ENCODE measurements at places on chromosomes 6 and 20.

GRCh38 chr20:53834062-53834442 lies 236.3 kb downstream of the BCAS1 start:
- no peak for DNase-seq

- DNase-seq, result no peak
Measured at GRCh38 chr6:72724545-72724944, 102.7 kb downstream of the KCNQ5 start.

- DNase-seq, result no peak
Measured at GRCh38 chr6:56899311-56899710, 55.6 kb upstream of the BEND6 start.

DNA sequence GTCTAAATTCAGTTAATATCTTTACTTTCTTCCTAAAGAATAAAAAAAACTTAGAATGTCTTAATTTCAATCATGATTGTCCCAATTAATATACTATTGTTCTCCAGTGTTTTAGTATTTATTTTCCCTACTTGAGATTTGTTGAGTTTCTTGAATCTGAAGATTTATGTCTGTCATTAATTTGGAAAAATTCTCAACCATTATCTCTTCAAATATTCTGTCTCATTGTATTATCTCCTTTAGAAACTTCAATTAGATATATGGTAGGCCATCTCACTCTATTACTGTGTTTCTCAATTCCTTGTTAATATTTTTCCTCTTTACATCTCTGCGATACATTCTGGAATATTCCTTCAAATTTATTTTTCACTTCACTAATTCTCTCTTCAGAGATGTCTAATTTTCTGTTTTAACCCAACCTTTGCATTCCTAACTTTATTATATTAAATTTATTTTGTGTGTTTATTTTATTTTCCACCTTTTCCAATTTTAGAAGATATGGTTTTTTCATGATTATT lies 268.6 kb downstream of the QKI start:
- no peak for DNase-seq

GRCh38 chr6:21024616-21025015 lies 490.4 kb downstream of the CDKAL1 start:
- DNase-seq, result no peak

- no peak for DNase-seq
Measured at GRCh38 chr6:144012534-144012933, 4.5 kb upstream of the PLAGL1 start.

GRCh38 chr20:45959956-45960630 lies 11.9 kb downstream of the ZNF335 start:
- DNase-seq, result no peak

DNA sequence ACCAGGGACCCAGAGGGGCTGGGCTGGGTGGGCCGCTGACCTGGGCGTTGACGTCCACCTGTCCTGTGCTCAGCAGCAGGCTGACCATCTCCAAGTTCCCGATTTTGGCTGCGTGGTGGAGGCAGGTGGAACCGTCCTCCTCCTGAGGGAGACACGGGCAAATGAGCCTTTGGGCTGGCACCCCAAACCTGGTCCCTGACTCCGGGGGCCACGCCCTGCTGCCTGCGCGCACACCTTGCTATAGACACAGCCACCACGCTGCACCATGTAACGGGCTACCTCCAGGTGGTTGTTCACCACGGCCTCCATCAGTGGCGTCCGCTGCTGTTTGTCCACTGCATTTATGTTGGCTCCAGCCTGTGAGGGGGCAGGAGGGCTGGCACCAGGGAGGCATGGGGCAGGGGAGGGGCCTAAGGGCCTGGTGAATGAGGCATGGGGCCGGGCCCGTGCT lies 7.8 kb upstream of the SLC44A4 start:
- no peak for DNase-seq

DNA sequence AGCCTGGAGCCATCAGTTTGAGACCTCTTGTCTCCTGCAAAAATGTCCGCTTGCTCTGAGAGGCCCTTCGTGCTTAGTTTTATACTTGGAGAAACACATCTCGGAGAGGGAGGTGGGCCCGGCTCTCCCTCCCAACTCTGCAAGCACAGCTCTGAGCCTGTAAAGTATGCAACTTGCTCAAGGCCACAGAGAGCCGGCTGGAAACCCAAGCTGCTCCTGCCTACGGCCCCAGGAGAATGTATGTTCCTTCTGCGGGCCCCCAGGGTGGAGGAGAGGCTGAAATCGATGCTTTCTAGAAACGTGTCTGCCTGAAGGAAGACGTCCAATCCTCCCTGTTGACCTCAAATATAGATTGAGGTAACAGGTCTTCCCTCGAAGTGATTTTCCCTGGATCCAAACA lies 205.4 kb downstream of the PREX1 start:
- no peak for DNase-seq

DNA sequence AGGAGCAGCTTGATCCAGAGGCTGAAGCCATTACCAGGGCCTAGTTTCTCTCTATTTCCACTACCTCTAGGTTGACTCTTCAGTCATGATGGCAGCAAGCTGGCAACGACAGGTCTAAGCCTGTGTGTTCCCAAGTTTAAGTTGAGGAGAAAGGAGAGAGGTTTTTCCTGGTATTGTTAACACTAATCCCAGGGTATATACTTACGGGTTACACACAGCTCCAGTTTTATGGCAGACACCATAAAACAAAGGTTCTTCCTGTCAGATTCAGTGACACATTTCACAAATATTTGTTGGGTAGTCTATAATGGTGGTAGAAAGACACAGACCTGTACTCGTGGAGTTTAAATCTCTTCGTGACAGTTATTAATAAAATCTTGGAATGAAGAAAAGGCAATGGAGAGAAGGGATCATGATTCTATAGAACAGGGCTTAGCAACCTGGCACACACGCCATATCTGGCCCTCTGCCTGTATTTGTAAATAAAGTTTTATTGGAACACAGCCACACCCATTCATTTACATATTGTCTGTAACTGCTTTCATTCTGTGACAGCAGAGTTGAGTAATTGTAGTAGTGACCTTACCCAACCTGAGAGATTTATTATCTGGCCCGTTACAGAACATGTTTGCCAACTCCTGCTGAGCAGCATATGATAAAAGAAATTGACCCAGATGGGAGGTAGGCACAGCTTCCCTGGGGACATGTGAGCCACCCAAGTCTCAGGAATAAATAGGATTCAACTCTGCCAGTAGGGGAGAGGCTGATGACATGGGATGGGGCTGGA lies 323.3 kb downstream of the CDH4 start:
- no peak for DNase-seq

DNA sequence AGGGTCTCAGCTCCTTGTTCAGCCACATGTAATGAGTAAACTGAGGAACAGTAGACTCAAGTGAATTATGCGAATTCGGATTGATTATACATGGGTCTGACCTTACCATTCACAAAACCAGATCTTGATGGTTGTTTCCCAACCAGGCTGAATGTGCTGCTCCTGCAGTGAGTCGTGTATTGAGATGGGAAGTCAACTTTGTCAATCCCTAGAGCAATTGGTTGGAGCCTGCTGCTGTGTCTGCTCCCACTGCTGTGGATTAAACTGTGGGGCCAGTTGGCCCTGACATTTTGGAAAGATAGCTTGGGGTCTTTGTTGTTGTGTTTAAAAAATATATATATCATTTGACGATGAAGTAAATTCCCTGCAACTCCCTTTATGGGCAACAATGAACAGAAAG lies 23.9 kb downstream of the FAM50B start:
- DNase-seq, result no peak

- DNase-seq, result no peak
Measured at GRCh38 chr6:2149361-2150006, 95.9 kb downstream of the GMDS start.

- DNase-seq, result no peak
Measured at GRCh38 chr6:163834226-163834970, 419.9 kb downstream of the QKI start.

DNA sequence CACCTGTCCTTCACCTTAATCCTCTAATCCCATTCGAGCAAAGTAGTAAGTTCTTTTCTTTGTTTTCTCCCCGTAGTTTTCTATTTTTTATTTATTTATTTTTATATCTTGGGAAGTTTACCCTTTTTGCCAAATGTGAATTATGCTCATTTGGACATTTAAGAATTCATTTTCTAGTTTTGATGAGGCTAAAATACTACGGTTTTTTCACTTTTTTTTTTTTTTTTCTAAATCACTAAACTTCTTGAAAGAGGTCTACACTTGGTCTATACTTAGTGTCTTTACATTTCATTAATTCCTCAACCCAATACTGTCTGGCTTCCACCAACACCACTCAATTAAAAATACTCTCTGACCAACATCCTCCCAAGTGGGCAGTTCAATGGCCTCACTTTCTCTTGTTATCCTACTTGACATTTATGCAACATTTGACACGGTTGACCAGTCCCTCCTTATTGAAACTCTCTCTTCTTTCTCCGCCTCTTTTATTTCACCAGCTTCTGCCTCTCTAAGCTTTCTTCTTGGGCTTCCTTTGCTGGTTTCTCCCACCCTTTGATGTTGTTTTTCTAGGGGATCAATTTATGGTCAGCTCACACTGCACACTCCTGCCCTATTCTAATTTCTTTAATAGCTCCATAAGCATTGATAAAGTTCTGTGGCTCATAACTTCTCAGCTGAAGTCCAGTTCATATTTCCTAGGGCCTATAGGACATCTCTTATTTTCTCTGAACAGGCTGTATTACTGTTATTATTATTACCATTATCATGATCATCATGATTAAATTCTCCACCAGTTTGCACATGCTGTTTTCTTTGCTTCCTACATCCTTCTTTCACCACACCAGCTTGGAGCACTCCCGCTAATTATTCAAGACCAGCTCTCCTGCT lies 72.6 kb upstream of the CITED2 start:
- DNase-seq, result no peak

DNA sequence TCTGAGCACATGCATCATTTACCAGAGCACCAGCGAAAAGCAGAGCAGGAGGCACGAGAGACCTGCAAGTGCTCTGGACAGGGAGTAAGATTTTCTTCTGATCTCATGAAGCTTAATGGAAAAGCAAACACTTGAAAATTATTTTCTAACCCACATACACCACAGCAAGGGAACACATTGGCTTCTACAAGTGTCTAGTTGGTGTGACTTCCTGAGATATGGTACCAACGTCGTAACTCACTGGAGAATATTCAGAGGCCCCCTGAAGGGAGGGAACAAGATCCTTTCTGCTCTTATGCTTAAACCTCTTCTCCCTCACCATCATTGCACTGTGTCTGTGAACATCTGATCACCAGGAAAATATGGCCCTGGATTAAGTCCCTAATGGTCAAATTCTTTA lies 48.6 kb downstream of the PSMB1 start:
- DNase-seq, result no peak

DNA sequence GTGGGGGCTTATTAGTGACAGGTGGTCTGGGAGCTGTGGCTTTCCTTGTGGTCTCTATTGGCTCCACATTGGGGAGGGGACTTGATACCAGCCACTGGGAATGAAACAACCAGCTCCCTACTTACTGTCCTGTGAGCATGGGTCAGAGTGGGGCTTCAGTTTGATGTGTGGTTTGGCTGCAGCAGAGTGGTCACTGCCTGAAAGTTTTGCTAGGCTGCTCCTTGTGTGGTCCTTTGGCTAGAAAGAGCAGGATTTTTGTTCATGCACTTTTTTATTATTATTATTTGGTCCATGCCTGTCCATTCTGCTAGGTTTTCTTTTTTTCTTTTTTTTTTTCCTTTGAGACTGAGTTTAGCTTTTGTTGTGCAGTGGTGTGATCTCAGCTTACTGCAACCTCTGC lies 7.5 kb upstream of the TMEM14B start:
- no peak for DNase-seq

All from GM12892 (cell line).